ENCODE measurements at places on chromosomes 7 and 10. TPM values are rescaled to one million over a fixed set of nuclear protein-coding genes. Genes with fewer than 3 reads are reported as not detected.

DNA sequence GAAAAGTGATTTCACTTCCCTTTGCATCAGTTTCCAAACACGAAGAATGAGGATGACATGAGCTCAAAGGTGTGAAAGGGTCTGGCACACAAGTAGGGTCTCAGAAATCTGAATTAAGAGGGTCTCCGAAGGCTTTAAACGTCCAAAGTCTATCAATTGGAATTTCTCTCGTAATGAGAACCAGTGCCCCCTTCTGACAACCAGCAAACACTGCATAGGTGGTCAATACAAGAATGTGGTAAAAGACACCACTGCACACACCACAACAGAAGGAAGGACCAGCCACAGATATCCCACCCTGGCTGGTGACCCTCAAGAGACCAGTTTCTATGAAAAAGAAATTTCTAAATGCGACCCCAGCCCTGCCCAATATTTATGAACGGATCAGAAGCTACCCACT is 78.1 kb downstream of the CALN1 start:
- no peak for DNase-seq
- no peak overlapping the region for H3K4me3 ChIP-seq
- H3K36me3 ChIP-seq: no peaks in the 10 kb centered on the region
- no peak overlapping the region for H3K27ac ChIP-seq
- peaks cover 14% of the 10 kb centered on the region for H3K27me3 ChIP-seq

DNA sequence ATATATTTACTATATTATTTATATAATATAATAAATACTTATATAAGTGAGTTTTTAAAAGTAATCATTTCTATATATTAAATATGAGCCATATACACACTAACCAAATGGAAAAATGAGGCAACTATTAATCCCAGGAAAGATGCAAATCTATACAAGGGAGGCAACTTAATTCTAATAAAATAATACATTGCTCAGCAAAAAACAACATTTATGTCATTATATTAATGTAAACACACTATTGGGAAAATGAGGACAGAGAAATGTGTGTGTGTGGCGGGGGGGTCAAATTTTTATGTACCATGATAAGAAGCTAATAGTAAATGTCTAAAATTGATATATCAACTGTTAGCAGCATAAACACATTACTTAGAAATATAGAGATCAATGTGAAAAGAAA is 23.3 kb upstream of the DGKI start:
- no peaks in the 10 kb centered on the region for H3K4me1 ChIP-seq
- H3K36me3 ChIP-seq: no peaks in the 10 kb centered on the region
- DNase-seq: no peak

Gene FAM24B
- total RNA-seq: 5.2 TPM

GRCh38 chr7:16921644-16922257 is 40.0 kb upstream of the AGR3 start:
- peaks cover 77% of the 10 kb centered on the region for H3K4me1 ChIP-seq
- H3K27me3 ChIP-seq: no peaks in the 10 kb centered on the region
- DNase-seq: peak; percentile 90
- H3K4me3 ChIP-seq: peak overlapping the region; percentile 27
- H3K36me3 ChIP-seq: no peaks in the 10 kb centered on the region
- peak overlapping the region; percentile 94 for H3K27ac ChIP-seq

Gene TSPAN14
- not detected for total RNA-seq

GRCh38 chr7:105876964-105877601 is 684 bp upstream of the ATXN7L1 start:
- no peaks in the 10 kb centered on the region for H3K36me3 ChIP-seq
- peak overlapping the region; percentile 74 for H3K4me3 ChIP-seq
- peak overlapping the region; percentile 19 for H3K27ac ChIP-seq
- peak; percentile 77 for DNase-seq
- H3K4me1 ChIP-seq: peaks cover 32% of the 10 kb centered on the region

GRCh38 chr7:141590666-141591065 is 39.5 kb downstream of the AGK start:
- no peak overlapping the region for H3K27ac ChIP-seq
- H3K36me3 ChIP-seq: peaks cover 4% of the 10 kb centered on the region
- no peaks in the 10 kb centered on the region for H3K27me3 ChIP-seq
- no peak overlapping the region for H3K4me3 ChIP-seq

GRCh38 chr7:66939325-66939724 is 18.3 kb downstream of the TMEM248 start:
- H3K27me3 ChIP-seq: no peaks in the 10 kb centered on the region
- peaks cover 13% of the 10 kb centered on the region for H3K36me3 ChIP-seq
- no peak overlapping the region for H3K4me3 ChIP-seq
- no peak for DNase-seq
- H3K27ac ChIP-seq: no peak overlapping the region

DNA sequence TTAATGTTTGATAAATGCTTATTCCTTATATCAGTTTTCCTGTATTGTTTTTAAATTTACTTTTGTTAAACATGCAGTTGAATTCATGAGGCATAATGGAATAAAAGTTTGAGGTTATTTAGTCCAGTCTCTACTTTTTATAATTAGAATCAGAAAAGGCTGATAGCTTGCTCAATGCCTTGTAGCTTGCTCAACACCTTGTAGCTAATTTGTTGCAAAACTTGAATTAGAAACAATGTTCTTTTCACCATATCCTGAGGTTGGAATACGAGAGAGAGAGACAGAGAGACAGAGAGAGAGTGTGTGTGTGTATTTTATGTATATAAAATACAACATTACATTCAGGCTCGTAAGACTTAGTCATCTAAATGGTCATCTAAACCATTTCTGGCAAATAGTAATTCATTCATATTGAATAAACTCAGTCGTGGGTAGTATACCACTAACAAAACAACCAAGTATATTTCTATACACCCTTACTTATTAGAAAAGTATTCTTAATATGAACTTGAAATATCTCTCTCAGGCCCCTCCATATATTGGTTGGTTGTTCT is 243.5 kb downstream of the ADK start:
- no peaks in the 10 kb centered on the region for H3K27me3 ChIP-seq
- H3K27ac ChIP-seq: no peak overlapping the region
- H3K36me3 ChIP-seq: peaks cover 41% of the 10 kb centered on the region
- H3K4me1 ChIP-seq: no peaks in the 10 kb centered on the region

Gene DGKI
- 0.52 TPM for total RNA-seq

DNA sequence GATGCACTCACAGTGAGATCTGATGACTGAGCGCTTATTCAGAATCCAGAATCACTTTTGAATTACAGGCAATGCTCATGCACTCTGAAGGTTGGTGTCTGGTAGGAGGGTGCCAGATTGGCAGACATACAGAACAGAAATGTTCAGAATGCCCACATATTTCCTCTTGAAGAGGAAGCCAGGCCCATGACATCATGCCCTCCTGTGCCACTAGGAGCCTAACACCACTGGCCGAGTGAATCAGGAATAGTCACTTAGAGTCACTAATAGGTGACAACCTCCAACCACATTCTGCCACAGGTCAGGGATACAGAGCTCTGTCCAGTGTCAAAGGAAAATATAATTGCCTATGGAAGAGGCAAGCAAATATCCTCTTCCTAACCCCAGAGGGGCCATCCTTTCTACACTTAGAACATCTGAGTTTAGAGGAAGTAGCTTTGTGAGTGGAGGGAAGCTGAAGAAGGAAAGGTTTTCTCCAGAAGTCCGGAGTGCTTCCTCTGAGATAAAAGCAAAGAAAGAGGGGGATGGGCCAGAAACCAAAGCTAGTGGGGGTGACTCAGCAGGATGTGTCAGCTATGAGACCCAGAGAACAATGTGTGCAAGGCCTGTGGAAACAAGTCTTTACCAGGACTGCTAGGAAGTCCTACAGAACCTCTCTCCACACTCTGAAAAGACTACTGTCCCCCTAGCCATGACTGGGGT is 838.8 kb downstream of the GRID1 start:
- H3K4me3 ChIP-seq: no peak overlapping the region
- DNase-seq: no peak
- H3K36me3 ChIP-seq: no peaks in the 10 kb centered on the region

DNA sequence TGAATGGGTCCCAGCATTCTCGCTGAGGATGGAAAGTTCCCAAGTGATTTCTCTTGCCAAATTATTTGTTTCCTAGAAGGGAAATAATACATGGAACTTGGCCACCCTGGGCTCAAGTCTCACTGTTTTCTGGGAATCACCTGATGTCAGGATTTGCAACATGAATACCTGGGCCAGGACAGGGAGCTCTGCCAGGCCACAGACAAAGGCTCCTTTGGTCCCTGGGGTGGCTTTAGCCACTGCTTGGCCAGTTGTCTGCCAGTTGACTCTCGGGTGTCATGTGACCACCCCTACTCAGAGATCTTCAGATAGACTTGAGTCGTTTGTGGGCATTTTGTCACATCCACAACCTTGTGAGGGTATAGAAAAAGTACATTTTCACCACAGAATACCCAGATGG is 258.0 kb upstream of the HABP2 start:
- no peak overlapping the region for H3K4me3 ChIP-seq
- peaks cover 16% of the 10 kb centered on the region for H3K4me1 ChIP-seq
- no peaks in the 10 kb centered on the region for H3K27me3 ChIP-seq
- no peaks in the 10 kb centered on the region for H3K36me3 ChIP-seq
- no peak for DNase-seq

DNA sequence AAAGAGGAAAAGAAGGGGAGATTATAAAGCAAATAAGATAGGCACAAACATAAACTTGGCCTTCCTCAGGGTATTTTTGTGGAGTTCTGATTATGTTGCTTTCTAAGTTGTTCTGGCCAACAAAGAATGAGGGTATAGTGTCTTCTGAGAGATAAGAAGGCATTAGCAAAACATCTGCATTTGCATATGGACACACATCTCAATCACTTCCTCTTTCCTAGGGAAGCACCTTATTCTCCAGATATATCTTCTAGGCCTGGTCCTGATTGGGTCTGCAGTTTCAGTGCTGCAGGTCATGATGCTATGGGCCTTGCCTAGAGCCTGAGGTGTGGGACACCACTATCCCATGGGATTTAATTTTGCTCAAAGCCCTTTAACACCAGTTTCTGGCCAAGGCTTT is 308.8 kb upstream of the PHYHIPL start:
- no peak for DNase-seq
- no peaks in the 10 kb centered on the region for H3K36me3 ChIP-seq
- H3K27me3 ChIP-seq: no peaks in the 10 kb centered on the region
- H3K4me1 ChIP-seq: peaks cover 3% of the 10 kb centered on the region

DNA sequence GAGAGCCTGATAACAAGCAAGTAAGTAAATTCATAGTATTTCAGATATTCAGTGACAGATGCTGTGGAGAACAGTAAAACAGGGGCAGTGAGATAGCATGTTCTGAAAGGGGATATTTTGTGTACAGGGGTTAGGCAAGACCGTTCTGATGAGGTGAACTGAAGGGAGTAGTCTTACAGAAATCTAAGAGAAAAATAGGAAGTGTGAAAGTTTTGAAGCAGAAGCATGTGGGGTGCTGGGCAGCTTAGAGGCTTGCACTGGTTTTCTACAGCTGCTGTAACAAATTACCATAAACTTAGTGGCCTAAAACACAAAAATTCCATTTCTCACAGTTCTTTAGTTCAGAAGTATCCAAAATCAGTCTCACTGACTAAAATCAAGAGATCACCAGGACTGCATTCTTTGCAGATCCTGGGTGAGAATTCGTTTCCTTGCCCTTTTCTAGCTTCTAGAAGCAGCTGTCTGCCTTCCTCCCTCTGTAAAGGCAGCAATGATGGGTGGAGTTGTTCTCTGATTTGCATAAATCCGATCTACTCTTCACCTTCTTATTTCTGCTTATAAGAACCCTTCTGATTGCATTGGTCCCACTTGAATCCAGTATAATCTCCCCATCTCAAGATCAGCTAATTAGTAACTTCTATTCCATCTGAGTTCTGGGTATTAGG is 7.5 kb upstream of the KLF14 start:
- H3K4me3 ChIP-seq: no peak overlapping the region
- H3K36me3 ChIP-seq: no peaks in the 10 kb centered on the region
- no peaks in the 10 kb centered on the region for H3K4me1 ChIP-seq
- DNase-seq: no peak
- no peak overlapping the region for H3K27ac ChIP-seq
- H3K27me3 ChIP-seq: peaks cover 93% of the 10 kb centered on the region

Gene FZD1
- total RNA-seq: 3.1 TPM

Gene FAM149B1
- total RNA-seq: 39.1 TPM

Gene CPN1
- not detected for total RNA-seq

DNA sequence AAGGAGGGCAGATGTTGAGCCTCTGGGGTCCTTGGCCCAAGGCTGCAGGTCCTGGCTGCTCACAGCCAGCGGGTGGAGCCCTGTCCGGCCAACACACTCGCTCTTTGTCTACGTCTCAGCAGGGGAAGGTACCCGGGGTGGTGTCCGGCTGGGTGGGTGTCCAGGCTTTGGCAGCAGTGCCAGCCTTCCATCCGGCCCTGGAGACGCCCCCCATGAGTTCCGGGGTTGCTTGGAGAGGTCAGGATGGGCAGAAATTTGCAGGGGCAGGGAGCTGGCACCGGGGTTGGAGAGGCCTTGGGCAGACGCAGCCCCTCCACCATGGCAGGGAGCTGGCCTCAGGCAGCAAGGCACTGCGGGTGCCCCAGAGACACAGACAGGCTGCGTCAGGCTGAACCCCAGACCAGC is 42.2 kb upstream of the ELN start:
- H3K4me3 ChIP-seq: no peak overlapping the region
- H3K36me3 ChIP-seq: no peaks in the 10 kb centered on the region
- H3K27me3 ChIP-seq: no peaks in the 10 kb centered on the region
- H3K27ac ChIP-seq: no peak overlapping the region
- no peaks in the 10 kb centered on the region for H3K4me1 ChIP-seq

DNA sequence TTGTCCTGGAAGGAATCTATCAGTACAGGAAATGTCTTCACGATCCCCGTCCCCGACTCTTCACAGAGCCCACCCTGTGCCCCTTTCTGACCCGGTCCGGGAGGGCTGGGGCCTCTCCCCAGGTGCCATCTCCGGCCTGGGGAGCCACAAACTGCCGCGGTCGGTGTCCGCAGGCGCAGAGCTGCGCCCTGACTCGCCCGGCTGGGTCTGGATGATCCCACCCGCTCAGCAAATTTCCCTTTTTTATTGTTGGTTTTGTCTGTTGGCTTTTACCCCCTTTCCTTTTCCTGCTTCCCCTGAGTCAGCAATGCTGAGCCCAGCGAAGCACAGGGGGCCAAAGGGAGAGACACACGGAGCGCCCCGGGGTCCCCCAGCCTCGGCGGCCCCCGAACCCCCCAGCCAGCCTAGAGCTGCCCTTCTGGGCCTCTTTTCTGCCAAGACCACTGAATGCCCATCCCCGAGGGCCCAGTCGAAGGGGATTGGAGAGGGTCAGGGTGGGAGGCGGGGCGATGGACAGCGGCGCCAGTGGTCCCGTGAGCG is 30.9 kb downstream of the LEP start:
- no peak overlapping the region for H3K27ac ChIP-seq
- no peaks in the 10 kb centered on the region for H3K4me1 ChIP-seq
- no peak for DNase-seq
- H3K36me3 ChIP-seq: no peaks in the 10 kb centered on the region
- H3K27me3 ChIP-seq: no peaks in the 10 kb centered on the region

All from PC-3 (cell line).